SK-N-SH (cell line): ENCODE measurements at places on chromosomes 7 and 10. TPM values are rescaled to one million over a fixed set of nuclear protein-coding genes. Genes with fewer than 3 reads are reported as not detected.
A peak's percentile ranks its signal among the peaks of the same experiment; 100 is the strongest.

The FAM24B gene
- 8.8 and 9.2 TPM in 2 replicates for polyA plus RNA-seq

The TRRAP gene
- 19.6 and 24.9 TPM in 2 replicates for polyA plus RNA-seq

The NAMPT gene
- 20.1 and 25.5 TPM in 2 replicates for polyA plus RNA-seq

The CYP26C1 gene
- not detected in 2 replicates for polyA plus RNA-seq

DNA sequence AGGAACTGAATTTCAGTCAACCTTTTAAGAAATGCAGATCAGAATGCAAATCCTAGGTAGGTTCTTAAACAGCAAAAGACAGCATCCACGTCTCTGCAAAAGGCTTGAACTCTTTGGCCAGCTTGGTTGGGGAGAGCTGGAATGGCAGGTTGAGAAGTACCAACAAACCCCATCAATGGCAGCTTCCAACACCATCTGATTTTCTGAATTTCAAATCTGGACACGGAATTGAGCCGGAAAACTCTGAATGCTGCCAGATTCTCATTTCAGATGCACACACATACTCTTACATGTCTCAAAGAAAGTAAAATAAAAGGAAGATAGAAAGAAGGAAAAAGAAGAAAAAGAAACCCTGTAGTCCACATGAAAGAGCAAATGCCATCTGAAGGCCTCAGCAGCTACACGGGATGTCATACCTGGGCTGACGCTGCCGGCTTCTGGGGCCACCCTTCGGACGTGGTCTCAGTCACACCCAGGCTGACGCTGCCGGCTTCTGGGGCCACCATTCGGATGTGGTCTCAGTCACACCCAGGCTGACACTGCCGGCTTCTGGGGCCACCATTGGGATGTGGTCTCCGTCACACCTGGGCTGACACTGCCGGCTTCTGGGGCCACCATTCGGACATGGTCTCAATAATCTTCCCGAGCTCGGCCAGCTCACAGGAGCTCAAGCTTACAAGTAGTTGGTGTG lies 165.3 kb downstream of the PTPRN2 start:
- no peak for DNase-seq

DNA sequence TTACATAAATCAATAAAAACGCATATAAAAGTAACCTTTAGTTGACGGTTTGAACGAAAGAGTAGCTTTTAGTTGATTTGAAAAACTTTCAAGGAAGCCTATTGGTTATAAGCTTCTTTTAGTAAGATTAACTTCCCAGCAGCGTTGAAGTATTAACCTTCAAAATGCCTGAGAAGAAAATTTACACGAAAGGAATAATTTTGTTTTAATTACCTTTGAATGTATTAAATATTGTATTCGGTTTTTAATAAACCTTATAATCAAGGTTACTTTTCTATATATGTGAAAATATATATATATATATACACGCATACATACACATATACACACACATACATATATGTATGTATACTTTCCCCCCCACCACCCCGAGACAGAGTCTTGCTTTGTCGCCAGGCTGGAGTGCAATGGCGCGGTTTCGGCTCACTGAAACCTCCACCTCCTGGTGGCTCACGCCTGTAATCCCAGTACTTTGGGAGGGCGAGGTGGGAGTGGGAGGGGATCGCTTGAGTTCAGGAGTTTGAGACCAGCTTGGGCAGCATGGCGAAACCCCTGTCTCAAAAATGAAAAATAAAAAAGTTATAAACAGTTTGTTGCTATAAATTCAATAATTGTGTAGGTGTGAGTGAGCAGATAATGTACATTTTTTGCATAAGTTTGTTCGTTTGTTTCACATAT lies 57.6 kb upstream of the EZH2 start:
- DNase-seq, result peak; percentile 85

DNA sequence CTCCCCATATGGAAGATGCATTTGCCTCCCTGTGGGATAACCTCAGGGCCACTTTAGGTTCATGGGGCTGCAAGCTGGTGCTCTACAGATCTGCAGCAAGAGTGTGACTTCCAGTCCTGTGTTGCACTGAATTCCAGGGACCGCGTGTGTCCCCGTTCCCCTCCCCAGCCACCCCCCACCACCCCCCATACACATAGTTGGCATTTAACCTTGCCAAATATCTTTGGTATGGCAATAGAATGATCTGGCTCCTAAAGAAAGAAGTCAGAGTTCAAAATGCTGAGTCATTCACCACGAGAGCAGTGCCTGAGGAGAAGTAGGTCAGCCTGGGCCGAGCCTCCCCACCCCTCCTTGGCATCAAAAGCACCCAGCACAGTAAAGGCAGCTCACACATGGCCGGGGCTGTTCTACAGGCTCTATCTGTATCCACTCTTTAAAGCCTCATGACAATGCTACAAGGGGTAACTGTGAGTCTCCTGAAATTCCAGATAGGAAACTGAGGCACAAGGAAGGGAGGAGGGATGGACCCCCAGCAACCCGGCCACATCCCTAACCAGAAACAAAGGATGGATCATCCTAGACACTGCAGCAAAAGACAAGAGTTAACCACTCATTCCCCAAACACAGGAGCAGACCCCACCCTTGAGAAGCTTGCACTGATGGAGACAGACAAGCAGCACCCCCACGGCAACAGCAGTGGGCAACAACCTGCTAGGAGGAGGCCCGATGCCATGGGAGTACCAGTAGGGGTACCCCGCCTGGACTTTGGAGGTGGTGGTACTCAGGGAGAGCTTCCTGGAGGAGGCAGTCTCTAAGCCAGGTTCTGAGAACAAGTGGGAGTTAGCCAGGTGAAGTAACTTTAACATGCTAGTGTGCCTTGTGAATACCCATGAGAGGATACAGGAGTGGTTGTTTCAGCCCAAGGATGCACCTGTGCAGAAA lies 70.3 kb upstream of the NANOS1 start:
- DNase-seq, result no peak

- no peak for DNase-seq
Observed at GRCh38 chr7:76285604-76286374, 16.7 kb upstream of the HSPB1 start.

GRCh38 chr7:37781156-37781555 lies 67.2 kb upstream of the NME8 start:
- no peak for DNase-seq

- peak; percentile 7 for DNase-seq
Observed at GRCh38 chr10:70771311-70772194, 13.6 kb downstream of the TBATA start.

GRCh38 chr10:77263700-77264099 lies 373.9 kb downstream of the KCNMA1 start:
- DNase-seq, result no peak

GRCh38 chr7:137670222-137671064 lies 176.3 kb downstream of the DGKI start:
- peak; percentile 44 for DNase-seq

DNA sequence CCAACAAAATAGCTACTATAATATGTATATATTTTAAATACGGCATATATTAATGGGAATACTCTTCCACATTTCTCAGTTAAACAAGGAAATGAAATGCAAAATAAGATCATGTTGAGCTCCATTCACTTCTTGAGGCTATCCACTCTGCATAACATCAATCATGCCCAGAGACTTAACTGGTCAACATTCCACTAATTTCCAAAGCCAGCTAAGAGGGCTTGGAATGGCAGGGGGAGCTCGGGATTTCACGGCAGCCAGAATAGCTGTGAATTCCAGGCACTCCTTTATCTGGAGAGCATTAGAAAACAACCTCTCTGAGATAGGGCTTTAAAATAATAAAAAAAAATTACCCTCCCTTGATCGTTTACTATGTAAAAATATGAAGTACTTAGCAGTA lies 194.9 kb upstream of the CDCA7L start:
- DNase-seq, result no peak

DNA sequence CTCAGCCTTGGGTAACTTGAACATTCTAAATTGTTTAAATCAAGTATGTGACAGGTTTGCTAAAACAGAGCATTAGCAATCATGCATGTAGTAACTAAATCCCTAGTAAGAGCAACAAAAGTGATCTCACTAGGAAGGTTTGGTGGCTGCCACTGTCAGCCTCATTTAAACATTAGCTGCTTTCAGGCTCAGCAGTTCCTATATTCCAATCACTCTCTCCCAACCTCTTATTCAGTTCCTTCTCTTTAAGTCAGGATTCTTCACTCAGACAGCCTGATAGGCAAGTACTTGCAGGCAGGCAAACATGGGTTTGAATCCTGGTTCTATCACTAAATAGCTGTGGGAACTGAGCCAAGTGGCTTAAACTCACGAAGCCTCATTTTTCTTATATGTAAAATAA lies 3.6 kb downstream of the CREB3L2 start:
- no peak for DNase-seq

DNA sequence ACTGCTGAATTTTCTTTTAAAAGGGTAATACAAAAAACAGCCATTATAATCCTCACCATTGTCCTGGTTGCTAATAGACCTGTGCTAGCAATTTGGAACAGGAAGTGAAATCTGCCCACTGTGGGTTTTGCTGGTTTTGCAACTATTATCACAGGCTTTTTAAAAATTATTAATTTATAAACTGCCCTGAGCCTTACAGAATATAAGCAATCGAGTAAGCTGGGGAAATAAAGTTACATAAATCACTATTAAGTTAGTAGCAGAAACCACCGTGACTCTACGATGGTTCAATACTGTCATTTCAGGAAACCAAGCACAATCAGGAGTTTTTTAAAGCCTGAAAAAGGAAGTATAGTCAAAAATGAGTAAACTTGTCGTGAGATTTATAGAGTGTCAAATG lies 62.3 kb downstream of the TMEM26 start:
- no peak for DNase-seq

- no peak for DNase-seq
Observed at GRCh38 chr10:26914898-26915297, 54.1 kb upstream of the ABI1 start.

DNA sequence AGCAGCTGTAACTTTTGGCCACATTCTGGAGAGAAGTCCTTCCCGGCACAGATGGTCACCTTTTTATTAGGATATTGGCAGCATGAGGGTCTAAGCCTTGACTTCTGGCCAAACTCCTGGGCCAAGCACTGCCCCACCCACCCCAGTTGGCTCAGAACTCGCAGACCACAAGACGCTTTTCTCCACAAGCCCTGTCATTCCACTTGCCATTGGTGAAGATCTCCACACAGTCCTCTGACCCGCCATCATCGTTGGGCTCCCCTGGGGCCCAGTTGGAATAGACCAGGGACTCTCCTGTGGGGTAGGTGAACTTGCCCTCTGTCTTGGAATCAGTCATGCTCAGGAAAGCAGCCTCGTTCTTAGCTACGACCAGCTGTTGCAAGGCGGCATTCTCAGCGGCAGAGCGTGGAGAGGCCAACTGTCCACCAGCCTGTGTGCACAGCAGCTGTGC lies 11.2 kb downstream of the SFTPD start:
- DNase-seq, result no peak

GRCh38 chr10:51137756-51138529 lies 63.7 kb downstream of the PRKG1 start:
- no peak for DNase-seq
